ENCODE measurements at places on chromosomes 6 and 20. TPM values are rescaled to one million over a fixed set of nuclear protein-coding genes. Genes with fewer than 3 reads are reported as not detected.

Gene COL19A1
- total RNA-seq: not detected

Gene LST1
- total RNA-seq: not detected

Gene MLIP
- total RNA-seq: not detected

Gene MEP1A
- total RNA-seq: not detected

Gene BPIFB1
- total RNA-seq: not detected

Gene MED20
- 37.8 TPM for total RNA-seq

Gene CD40
- total RNA-seq: 6.7 TPM

Gene KCNK15
- total RNA-seq: not detected

Gene ZBTB22
- 23.1 TPM for total RNA-seq

Gene FAM184A
- under 0.01 TPM for total RNA-seq

Gene HRH3
- total RNA-seq: not detected

Gene GGT7
- total RNA-seq: 14.7 TPM

Gene PTGIS
- 0.89 TPM for total RNA-seq

Gene PROKR2
- total RNA-seq: not detected

Gene CST4
- not detected for total RNA-seq

Gene PRR18
- not detected for total RNA-seq

Gene VNN1
- total RNA-seq: 1.4 TPM

Gene RAB44
- total RNA-seq: not detected

Gene LAMP5
- total RNA-seq: not detected

Gene TNFRSF21
- total RNA-seq: 12.1 TPM

Gene PNPLA1
- total RNA-seq: not detected

Gene PRSS35
- 3.0 TPM for total RNA-seq

Gene HMGN3
- 56.5 TPM for total RNA-seq

Gene PNLDC1
- total RNA-seq: 0.18 TPM

Gene HSPA12B
- not detected for total RNA-seq

Gene CCM2L
- not detected for total RNA-seq

Gene JAG1
- 3.2 TPM for total RNA-seq
